ENCODE measurements at places on chromosomes 2 and 18. TPM values are rescaled to one million over a fixed set of nuclear protein-coding genes. Genes with fewer than 3 reads are reported as not detected.

RAB17 gene
- 3.5 TPM for total RNA-seq

MAPRE2 gene
- total RNA-seq = 29.8 TPM

DPP10 gene
- 33.0 TPM for total RNA-seq

RTP5 gene
- not detected for total RNA-seq

ANAPC1 gene
- total RNA-seq = 37.6 TPM

CCNT2 gene
- total RNA-seq = 152 TPM

FZD7 gene
- 38.8 TPM for total RNA-seq

COLEC11 gene
- 0.55 TPM for total RNA-seq

BIRC6 gene
- 161 TPM for total RNA-seq

TRIM43 gene
- total RNA-seq = not detected

PLCD4 gene
- not detected for total RNA-seq

CSRNP3 gene
- total RNA-seq = 1.0 TPM

TRAPPC12 gene
- 72.1 TPM for total RNA-seq

ANO7 gene
- total RNA-seq = 3.8 TPM

RNF181 gene
- 97.8 TPM for total RNA-seq

ALPI gene
- total RNA-seq = not detected

BMP10 gene
- total RNA-seq = not detected

Data from uterus (tissue), 4 donors.